ENCODE measurements at places on chromosomes 11 and 22.

DNA sequence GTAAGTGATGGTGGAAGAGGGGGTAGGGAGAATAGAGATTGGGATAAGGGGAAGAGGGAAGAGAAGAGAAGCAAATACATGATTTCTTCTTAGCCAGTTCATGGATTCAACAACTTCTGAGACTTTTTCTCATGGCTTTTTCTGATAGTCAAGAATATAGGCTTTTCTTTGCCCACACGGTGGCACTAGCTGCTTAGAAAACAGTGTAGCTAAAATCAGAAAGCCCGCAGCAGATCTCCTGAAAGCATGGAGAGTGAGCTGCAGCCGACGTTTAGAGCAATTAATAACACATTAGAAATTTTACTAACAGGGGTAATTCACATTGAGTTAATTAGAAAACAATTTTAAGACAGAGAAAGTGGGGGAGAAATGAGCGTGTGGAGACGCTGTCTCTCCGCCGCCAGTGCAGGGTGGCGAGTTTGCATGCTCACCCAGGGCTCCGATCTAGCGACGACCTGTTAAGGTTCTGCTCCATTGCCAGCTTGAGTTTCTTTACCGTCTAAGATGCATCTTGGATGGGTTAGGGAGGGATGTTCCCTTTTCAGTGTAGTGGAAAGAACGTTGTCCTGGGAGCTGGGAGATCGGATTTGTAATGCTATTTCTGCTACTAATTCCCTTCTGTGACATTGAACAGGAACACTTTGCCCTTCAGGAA, 3.3 kb upstream of the RAG1 start:
- H3K4me1 ChIP-seq: peaks cover 17% of the 10 kb centered on the region
- no peaks in the 10 kb centered on the region for H3K27me3 ChIP-seq
- peak overlapping the region; percentile 67 for H3K27ac ChIP-seq
- no peaks in the 10 kb centered on the region for H3K36me3 ChIP-seq
- H3K4me3 ChIP-seq: peak overlapping the region; percentile 40

GRCh38 chr22:34849965-34850364, 216.0 kb upstream of the ISX start:
- H3K4me3 ChIP-seq: no peak overlapping the region
- no peaks in the 10 kb centered on the region for H3K36me3 ChIP-seq
- no peak overlapping the region for H3K27ac ChIP-seq
- H3K4me1 ChIP-seq: no peaks in the 10 kb centered on the region
- H3K27me3 ChIP-seq: no peaks in the 10 kb centered on the region

DNA sequence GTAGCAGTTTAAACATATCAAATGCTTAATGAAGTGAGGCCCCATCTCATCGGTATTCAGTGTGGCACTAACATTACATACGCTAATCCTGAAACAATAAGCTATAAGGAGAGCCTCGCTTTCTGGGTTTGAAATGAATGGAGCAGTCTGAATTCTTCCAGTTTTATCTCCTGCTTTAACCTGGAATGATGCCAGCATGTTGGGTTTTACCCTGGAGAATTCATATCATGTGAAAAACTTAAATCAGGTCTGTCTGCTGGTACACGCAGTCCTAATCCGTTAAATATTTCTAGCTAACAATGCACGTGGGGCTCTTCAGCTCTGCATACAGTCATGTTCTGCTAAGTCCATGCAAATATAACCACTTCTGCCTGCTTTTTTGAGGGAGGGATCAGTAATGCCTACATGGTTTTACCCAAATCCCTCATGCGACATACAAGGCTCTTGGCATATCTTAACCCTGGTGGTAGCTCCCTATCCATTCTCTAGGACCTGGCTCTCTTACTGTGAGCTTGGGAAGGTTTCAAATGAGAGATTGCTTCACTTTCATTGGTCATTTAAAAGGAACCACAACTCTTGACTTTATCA, 92.7 kb downstream of the COMMD9 start:
- H3K4me3 ChIP-seq: no peak overlapping the region
- DNase-seq: no peak
- no peaks in the 10 kb centered on the region for H3K36me3 ChIP-seq
- no peak overlapping the region for H3K27ac ChIP-seq

DNA sequence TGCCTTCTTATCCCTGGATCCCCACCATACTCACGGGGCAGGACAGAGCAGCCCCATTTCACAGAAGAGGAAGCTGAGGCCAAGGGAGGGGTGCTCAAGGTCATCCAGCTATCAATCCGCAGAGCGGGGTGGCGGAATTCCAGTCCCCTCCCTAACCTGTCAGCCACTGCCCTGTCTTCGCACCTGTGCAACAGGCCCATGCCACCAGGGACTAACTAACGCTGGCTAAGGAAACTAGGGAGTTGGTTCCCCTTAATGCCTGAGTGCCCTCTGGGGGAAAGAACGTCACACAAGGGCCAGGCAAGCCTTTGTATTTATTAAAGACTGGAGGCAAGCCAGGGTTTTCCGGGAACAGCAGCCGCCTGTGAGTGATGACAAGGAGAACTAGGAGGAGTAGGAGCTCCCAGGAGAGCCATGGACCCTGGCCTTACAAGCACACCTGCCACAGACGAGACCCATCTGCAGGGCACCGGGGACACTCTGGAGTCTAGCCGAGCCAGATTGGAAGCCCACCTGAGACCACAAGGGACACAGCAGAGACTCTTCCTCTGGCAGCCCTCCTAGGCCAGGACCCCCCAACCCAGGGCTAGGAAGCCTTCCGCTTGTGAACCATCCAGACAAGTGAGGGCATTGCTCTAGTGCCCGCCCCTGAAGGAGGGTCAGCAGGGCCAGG, 64.4 kb downstream of the MYH9 start:
- H3K36me3 ChIP-seq: peaks cover 96% of the 10 kb centered on the region
- no peak overlapping the region for H3K4me3 ChIP-seq
- H3K4me1 ChIP-seq: peaks cover 30% of the 10 kb centered on the region
- H3K27me3 ChIP-seq: no peaks in the 10 kb centered on the region
- H3K27ac ChIP-seq: no peak overlapping the region
- DNase-seq: no peak

DNA sequence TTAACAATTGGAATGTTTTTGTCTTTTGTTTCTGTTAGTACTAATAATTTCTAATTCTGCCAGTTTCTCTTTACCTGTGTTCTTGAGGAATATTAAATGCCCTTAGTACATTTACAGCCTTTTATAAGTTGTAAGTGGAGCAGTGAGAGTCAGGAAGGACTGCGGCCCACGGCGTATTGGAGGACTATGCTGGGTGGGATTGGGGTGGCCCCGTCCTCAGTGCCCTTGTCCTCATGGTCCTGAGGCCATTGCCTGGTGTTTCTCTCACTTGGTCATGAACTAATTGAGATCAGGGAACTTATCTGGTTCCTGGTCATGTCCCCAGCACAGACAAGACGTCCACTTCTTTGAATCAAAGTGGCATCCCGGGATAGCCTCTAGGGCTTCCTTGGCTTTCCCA, 3.3 kb downstream of the TUB start:
- H3K27me3 ChIP-seq: peaks cover 52% of the 10 kb centered on the region
- H3K4me1 ChIP-seq: no peaks in the 10 kb centered on the region
- no peak overlapping the region for H3K4me3 ChIP-seq
- H3K27ac ChIP-seq: no peak overlapping the region
- no peak for DNase-seq

DNA sequence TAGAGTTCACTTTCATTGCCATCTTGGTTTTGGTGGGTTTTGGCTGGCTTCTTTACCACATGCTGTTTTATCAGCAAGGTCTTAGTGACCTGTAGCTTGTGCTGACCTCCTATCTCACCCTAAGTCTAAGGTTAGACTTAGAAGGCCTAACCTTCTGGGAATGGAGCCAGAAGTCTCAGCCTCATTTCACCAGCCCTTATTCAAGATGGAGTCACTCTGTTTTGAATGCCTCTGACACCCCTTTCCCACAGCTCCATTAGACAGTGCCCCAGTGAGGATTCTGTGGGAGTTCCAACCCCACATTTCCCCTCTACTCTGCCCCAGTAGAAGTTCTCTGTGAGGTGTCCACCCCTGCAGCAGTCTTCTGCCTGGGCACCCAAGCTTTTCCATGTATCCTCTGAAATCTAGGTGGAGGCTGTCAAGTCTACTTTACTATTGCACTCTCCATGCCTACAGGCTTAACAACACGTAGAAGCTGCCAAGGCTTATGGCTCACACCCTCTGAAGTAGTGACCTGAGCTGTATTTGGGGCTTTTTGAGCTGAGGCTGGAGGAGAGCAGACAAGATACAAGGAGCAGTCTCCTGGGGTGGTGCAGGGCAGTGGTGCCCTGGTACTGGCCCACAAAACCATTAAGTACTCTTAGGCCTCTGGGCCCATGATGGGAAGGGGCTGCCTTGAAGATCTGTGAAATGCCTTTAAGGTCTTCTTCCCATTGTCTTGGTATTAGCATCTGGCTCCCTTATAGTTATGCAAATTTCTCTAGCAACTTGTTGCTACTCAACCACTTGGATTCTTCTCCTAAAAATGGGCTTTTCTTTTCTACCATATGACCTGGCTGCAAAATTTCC, 65.9 kb upstream of the SC5D start:
- no peaks in the 10 kb centered on the region for H3K27me3 ChIP-seq
- no peak overlapping the region for H3K27ac ChIP-seq
- no peaks in the 10 kb centered on the region for H3K4me1 ChIP-seq
- no peak for DNase-seq

DNA sequence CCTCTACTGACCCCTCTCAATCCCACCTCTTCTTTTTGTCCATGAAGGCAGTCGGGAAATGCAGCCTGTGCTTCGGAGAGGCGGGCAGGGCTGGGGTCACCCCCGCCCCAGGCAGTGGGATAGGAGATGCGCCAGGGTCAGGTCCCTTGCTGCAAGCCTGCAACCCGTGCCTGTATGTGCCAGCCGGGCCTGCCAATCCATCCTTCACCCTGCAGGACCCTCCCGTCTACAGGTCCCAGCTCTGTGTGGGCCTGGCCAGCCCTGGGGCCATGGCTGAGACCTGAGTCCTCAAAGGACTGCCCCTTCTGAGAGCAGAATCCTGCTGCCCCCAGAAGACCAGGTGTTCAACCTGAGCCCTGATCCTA, 10.9 kb downstream of the ASCL2 start:
- no peaks in the 10 kb centered on the region for H3K27me3 ChIP-seq
- no peaks in the 10 kb centered on the region for H3K4me1 ChIP-seq
- H3K36me3 ChIP-seq: no peaks in the 10 kb centered on the region
- DNase-seq: no peak
- H3K4me3 ChIP-seq: no peak overlapping the region

All from thymus (tissue), 14 donors.